ENCODE measurements at places on chromosomes 5 and 9.

DNA sequence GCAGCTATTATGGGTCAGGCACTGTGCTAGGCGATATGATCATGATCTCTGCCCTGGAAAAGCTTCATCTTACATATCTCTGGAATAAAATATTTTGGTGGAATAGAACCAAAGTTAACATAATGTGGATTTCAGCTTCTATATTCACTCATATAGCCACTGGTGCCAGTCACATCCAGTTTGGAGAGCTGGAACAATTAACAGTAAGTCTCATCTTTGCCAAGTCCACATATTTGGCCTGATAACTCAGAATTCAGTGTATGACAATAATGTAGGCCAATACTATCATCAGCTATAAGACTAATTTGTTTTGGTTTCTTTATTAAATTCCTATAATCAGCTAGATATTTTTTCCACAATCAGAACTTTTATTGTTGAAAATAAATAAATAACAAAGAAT lies 5.9 kb upstream of the FAM13B start:
- DNase-seq: no peak

DNA sequence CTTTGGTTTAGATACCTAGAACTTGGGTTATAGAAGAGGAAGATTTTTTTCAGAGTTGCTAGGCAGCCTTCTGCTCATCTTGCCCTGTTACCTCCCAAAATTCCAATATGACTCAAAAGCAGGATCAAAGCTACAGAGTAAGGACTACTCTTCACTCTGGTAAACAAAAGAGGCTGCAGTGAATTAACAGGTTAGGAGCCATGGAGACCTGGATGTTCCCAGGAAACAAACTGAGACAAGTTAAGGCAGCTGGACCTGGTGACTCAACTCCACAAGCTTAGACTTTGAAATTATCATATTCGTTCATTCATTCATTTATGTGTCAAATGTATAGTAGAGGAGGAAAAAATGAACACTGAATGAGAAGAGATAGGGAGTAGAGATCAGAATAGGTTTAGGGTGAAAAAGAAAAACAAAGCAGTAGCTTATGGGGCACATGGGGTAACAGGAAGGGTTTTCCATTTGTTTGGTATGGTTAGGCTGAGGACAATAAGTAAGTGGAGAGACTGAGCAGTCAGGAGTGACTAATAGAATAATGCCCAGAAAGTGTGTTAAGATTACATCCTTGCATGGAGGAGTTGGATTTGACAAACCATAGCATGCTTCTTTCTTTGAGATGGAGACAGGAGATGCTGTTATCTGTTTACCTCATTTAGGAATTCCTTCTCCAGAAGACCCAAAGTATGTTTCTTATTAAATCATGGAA lies 464.0 kb upstream of the ZNF608 start:
- no peak for DNase-seq

GRCh38 chr9:74838351-74838750 lies 49.4 kb downstream of the TRPM6 start:
- DNase-seq: no peak

DNA sequence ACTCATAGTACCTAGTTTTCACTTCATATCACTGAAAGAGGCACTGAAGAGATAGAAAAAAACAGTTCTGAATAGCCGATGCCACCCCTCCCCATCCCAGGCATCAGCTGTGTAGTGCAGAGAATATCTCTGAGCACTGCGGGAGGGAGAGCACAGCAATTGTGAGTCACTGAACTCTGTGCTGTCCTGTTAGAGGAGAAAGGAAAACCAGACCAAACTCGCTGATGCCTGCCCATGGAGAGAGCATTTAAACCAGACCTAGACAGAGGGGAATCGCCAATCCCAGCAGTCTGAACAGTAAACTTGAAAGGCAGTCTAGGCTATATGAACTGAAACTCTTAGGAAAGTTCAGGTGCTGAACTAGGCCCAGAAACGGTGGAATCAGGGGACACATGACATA lies 120.1 kb upstream of the SLC30A5 start:
- DNase-seq: no peak

DNA sequence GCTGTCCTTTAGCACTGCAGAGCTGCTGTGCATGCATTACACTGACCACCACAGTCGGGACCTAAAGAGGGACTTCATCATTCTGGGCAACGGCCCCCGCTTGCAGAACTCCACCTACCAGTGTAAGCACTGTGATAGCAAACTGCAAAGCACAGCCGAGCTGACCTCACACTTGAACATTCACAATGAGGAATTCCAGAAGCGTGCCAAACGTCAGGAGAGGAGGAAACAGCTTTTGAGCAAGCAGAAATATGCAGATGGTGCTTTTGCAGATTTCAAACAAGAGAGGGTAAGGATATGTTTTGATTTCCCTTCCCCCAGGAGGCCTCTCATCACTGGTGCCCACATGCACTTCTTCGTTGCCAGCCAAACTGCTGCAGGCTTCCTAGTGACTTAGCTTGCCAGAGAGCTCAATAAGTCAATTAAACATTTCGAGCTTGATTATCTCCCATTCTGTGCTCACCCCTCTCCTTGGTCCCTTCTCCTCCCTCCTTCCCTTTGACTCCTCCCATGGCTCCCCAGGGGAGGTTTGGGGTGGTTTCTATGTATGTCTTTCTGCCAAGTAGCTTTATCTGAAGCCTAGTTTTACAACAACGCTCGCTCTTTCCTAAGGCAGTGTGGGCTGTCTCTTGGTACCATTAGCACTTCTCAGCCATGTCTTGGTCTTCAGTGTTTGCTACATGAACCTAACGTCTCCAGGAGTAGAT lies 66.7 kb downstream of the ZNF462 start:
- peak; percentile 23 for DNase-seq

Data from fibroblast of skin of left biceps (primary cell).